Spinal cord (tissue), 10 donors: ENCODE measurements at places on chromosomes 5 and 9. TPM values are rescaled to one million over a fixed set of nuclear protein-coding genes. Genes with fewer than 3 reads are reported as not detected.

- H3K27me3 ChIP-seq, result peaks cover 78% of the 10 kb centered on the region
- H3K27ac ChIP-seq, result no peak overlapping the region
- no peaks in the 10 kb centered on the region for H3K36me3 ChIP-seq
- H3K4me3 ChIP-seq, result no peak overlapping the region
Measured at GRCh38 chr5:43014522-43014921, 25.6 kb downstream of the ANXA2R start.

The TNC gene
- total RNA-seq, result 85.7 TPM

DNA sequence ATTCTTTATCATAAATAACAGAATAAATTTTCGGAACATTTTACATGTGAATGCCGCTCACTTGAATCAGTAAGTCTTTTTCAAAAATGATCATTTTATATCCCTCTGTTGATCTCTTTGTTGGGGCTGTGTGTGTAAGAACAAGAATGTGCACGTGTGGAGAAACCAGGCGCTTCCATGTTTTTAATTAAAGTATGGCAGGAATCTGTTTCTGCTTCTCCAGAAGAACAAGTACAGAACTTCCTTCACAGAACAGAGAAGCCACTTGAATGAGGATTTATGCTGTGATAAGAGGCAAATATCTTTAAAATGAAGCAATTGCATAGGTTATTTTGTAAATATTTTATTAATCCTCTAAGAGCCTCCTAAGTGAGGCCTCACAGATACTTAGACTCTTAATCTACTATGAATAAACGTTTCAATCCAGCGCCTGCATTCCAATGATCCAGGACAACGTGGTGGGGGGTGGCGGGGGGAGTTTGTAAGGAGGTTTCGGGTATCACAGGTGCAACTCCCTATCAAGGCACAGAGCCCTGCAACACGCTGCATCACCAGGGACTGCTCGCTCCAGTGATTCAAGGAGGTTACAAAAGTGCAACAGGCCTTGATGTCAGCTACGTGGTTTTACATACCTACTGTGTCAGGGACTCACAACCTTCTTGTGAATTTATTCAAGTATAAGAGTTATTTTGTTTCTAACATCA is 409.2 kb downstream of the BNC2 start:
- H3K36me3 ChIP-seq, result no peaks in the 10 kb centered on the region
- H3K4me1 ChIP-seq, result peaks cover 5% of the 10 kb centered on the region
- DNase-seq, result no peak
- H3K4me3 ChIP-seq, result no peak overlapping the region
- H3K27ac ChIP-seq, result no peak overlapping the region
- H3K27me3 ChIP-seq, result no peaks in the 10 kb centered on the region

DNA sequence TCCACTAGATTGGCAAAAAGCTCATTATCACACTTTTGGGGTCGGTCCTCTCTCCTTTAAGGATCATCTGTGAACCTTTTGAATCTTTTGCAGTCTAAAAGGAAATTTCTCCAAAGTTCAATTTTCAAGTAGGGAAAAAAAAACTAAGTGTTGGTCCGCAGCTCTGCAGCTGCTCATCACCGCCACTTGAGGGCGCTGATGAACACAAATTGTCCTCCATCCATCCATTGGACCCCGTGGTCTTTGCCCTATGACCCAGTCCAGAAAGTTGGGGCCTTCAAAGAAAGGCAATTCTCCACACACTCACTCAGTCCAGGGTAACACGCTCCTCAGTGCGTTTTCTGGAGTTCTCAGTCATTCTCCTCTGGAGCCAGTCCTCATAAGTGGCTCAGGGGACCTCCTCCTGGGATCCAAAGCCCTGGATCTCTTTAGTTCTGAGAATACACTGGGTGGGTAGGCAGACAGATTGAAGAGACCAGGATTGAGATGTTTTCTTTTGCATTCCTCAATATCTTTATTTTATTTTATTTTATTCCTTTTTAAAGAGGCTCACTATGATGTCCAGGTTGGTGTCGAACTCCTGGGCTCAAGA is 63.6 kb upstream of the SLC28A3 start:
- no peak for DNase-seq
- H3K27ac ChIP-seq, result no peak overlapping the region
- no peaks in the 10 kb centered on the region for H3K36me3 ChIP-seq
- peaks cover 3% of the 10 kb centered on the region for H3K4me1 ChIP-seq
- no peak overlapping the region for H3K4me3 ChIP-seq
- H3K27me3 ChIP-seq, result no peaks in the 10 kb centered on the region

The C9orf153 gene
- total RNA-seq, result 1.2 TPM

DNA sequence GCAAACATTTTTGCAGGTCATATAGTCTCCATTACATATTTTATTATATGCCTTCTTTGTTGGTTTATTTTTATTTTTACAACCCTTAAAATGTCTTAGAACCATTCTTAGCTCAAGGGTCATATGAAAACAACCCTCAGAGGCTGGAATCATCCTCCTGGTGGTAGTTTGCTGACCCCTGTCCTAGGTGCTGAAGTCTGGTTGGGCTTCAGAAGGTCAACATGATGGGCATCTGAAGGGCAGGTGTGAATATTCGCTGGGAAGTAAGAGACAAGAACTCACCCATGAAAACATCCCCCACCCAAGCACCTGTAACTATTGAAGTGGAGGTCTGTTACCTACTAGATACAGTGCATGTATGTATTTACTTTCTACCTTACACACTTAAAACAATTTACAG is 75.4 kb downstream of the OSMR start:
- H3K36me3 ChIP-seq, result no peaks in the 10 kb centered on the region
- H3K27ac ChIP-seq, result no peak overlapping the region
- no peaks in the 10 kb centered on the region for H3K4me1 ChIP-seq
- H3K4me3 ChIP-seq, result no peak overlapping the region
- no peak for DNase-seq

DNA sequence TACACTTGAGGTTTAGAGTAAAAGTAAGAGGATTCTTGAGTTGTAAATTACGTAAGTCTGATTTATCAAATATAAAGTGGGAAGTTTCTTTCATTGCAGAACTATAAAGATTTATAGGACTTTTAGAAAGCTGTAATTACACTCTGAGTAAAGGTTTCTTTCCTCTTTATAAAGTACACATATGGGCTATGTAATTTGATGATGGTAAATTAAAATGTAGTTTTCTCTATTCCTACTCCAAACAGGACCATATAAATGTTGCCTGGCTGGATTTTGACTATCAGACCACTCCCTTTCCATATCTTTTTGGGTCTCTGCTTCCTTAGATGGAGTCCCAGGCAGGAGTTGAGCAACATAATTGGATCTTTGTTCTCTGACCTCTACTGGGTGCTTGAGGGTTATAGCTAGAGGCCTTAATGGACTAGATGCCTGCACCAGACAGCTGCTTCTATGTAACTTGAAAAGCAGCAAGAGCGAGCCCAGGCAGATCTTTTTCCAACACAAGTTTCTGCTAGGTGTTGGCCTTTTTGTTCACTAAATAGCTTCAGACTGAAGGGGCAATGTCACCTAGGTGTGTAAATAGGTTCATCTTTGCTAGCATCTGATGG is 11.4 kb upstream of the TEX48 start:
- H3K27me3 ChIP-seq, result no peaks in the 10 kb centered on the region
- H3K36me3 ChIP-seq, result no peaks in the 10 kb centered on the region
- no peak overlapping the region for H3K27ac ChIP-seq
- no peak for DNase-seq
- H3K4me3 ChIP-seq, result no peak overlapping the region
- no peaks in the 10 kb centered on the region for H3K4me1 ChIP-seq

The OR1J2 gene
- not detected for total RNA-seq

DNA sequence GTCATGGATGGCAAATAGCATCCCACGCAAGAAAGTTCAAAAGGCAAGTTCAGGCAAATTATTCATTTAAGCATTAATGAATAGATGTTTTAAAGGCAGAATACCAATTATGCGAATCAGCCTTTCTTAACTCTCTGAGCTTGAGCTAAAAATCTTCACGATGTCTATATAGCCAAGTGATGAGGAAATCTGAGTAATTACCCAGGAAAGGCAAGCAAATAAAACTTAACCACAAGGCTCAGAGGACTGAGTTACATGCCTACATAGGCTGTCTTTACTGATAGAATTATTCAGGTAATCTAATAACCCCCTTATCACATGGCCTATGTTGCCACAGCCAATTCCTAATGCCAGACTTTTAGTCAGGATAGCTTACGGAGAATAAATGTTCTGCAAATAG is 120.8 kb upstream of the MTAP start:
- no peak overlapping the region for H3K27ac ChIP-seq
- no peaks in the 10 kb centered on the region for H3K36me3 ChIP-seq
- H3K4me3 ChIP-seq, result no peak overlapping the region
- H3K4me1 ChIP-seq, result no peaks in the 10 kb centered on the region
- no peak for DNase-seq
- no peaks in the 10 kb centered on the region for H3K27me3 ChIP-seq

DNA sequence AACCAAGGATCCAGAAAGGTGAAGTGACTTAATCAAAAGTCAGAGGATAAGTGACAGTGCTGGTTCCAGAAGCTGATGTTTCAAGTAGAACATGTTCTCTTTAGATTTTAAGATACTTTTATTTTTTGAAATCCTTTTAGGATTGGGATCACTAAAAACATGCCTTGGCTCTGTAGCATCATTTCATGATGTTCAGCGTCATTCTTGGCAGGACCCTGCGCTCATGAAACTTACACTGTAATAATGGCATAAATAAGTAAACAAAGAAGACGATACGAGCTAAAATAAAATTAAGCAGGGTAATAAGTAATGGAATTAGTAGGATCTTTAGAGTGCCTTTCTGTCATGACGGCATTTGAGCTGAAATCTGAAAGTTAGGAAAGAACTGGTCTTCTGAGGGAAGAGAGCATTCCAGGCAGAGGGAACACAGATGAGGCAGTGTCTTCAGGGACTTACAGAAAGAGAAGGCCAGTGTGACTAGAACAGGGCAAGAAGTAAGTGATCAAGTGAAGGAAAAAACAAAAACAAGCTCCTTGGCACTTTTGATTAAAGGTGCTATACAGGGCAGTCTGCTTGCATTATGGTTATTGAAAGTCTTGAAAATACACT is 19.9 kb downstream of the CTNNA1 start:
- H3K4me1 ChIP-seq, result peaks cover 12% of the 10 kb centered on the region
- no peak for DNase-seq
- no peaks in the 10 kb centered on the region for H3K27me3 ChIP-seq
- peaks cover 2% of the 10 kb centered on the region for H3K36me3 ChIP-seq
- peak overlapping the region; percentile 33 for H3K27ac ChIP-seq

- H3K27ac ChIP-seq, result no peak overlapping the region
- no peak for DNase-seq
- no peaks in the 10 kb centered on the region for H3K27me3 ChIP-seq
- H3K4me3 ChIP-seq, result no peak overlapping the region
Measured at GRCh38 chr5:79845448-79846197, 145.4 kb downstream of the MTX3 start.

- no peaks in the 10 kb centered on the region for H3K4me1 ChIP-seq
- H3K36me3 ChIP-seq, result no peaks in the 10 kb centered on the region
- no peak for DNase-seq
- H3K27ac ChIP-seq, result no peak overlapping the region
- no peaks in the 10 kb centered on the region for H3K27me3 ChIP-seq
Measured at GRCh38 chr9:111969061-111969460, 72.4 kb downstream of the UGCG start.

The CHSY3 gene
- 11.9 TPM for total RNA-seq

GRCh38 chr9:86052556-86053468 is 46.5 kb downstream of the GOLM1 start:
- H3K4me3 ChIP-seq, result no peak overlapping the region
- H3K4me1 ChIP-seq, result no peaks in the 10 kb centered on the region
- DNase-seq, result no peak
- no peaks in the 10 kb centered on the region for H3K27me3 ChIP-seq
- H3K27ac ChIP-seq, result no peak overlapping the region

- no peak overlapping the region for H3K4me3 ChIP-seq
- H3K27me3 ChIP-seq, result no peaks in the 10 kb centered on the region
- no peak overlapping the region for H3K27ac ChIP-seq
- H3K4me1 ChIP-seq, result no peaks in the 10 kb centered on the region
Measured at GRCh38 chr5:90263102-90263820, 146.3 kb downstream of the CETN3 start.

GRCh38 chr9:93250185-93250584 is 66.2 kb downstream of the WNK2 start:
- DNase-seq, result no peak
- no peaks in the 10 kb centered on the region for H3K27me3 ChIP-seq
- H3K4me3 ChIP-seq, result no peak overlapping the region
- peaks cover 55% of the 10 kb centered on the region for H3K4me1 ChIP-seq

The TMOD1 gene
- 34.0 TPM for total RNA-seq

DNA sequence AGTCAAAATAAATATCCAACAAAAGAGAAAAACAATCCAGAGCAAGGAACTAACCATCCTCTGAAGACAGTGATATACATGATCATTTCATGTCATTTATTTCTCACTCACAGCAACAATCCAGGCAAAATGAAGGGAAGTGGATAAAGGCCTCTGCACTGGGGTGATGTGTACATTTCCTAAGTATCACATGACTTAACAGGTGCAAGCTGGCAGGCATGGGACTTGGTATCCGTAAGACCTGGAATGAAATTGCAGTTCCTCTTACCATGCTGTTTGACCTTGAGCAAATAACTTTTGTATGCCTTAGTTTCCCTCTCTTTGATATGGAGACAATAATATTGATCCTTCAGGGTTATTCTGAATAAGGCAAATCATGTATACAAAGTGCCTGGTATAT is 77.6 kb downstream of the PRLR start:
- DNase-seq, result no peak
- no peaks in the 10 kb centered on the region for H3K4me1 ChIP-seq
- H3K4me3 ChIP-seq, result no peak overlapping the region
- H3K27me3 ChIP-seq, result no peaks in the 10 kb centered on the region
- no peak overlapping the region for H3K27ac ChIP-seq

The TPD52L3 gene
- total RNA-seq, result not detected

DNA sequence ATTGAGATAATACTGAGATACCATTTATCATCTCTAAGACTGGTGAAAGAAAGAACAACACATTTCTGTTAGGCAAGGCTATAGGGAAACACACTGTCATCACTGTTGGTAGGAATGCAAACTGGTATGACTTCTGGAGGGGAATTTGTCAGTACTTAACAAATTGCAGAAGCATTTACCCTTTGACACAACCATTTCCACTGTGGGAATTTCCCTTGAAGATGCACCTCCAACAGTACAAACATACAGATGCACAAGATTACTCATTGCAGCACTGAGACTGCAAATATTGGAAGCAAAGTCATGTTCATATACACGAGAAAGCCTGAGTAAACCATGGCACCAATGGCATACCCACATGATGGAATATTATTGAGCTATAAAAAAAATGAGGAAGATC is 17.6 kb downstream of the GM2A start:
- H3K27me3 ChIP-seq, result no peaks in the 10 kb centered on the region
- H3K27ac ChIP-seq, result no peak overlapping the region
- peaks cover 8% of the 10 kb centered on the region for H3K36me3 ChIP-seq
- DNase-seq, result no peak

The PCSK5 gene
- total RNA-seq, result 15.2 TPM

DNA sequence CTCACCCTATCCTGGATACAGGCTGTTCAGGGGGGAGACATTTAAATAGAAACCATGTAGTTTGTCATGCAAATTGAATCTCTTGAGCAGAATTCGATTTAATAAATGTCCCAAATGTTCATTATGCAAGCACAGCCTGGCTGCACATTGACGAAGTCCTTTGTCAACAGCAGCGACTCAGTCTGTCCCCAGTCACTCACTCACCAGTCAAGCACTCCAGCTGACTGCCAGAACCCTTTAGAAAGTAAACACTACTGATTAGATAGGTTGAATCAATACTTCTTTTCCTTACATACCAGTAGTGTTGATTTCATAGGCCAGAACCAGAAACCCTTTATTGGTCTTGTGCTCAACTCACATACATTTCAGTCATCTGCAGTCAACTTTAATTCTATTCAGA is 27.5 kb downstream of the CDH6 start:
- no peaks in the 10 kb centered on the region for H3K27me3 ChIP-seq
- no peaks in the 10 kb centered on the region for H3K4me1 ChIP-seq
- no peaks in the 10 kb centered on the region for H3K36me3 ChIP-seq
- no peak for DNase-seq
- no peak overlapping the region for H3K4me3 ChIP-seq
